Stimulated activated CD4-positive, alpha-beta T cell treated with anti-CD3 and anti-CD28 coated beads, Interleukin-1b, Interleukin-23, amount 100 ng/mL, for 1 hour (primary cell): ENCODE measurements at places on chromosomes 6 and 20.

DNA sequence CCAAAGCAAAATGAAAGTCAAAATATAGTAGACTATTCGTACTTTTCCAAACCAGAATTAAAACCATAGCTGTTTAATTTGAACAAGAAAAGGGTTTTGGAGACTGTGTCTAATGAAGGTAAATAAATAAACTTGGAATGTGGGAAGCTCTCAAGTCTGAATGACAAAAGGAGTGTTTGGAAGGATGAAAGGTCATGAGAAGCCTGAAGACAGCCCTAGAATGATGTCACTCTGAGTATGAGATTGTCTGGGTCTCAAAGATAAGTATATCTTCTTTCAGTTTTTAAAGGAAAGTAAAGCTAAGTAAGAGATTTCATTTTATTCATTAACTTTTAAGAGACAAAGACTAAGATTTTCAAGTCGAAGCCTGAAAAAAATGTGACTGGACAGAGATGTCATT, 72.9 kb downstream of the RFX6 start:
- no peak for DNase-seq

GRCh38 chr6:25179051-25179778, 100.0 kb upstream of the CARMIL1 start:
- DNase-seq = no peak

DNA sequence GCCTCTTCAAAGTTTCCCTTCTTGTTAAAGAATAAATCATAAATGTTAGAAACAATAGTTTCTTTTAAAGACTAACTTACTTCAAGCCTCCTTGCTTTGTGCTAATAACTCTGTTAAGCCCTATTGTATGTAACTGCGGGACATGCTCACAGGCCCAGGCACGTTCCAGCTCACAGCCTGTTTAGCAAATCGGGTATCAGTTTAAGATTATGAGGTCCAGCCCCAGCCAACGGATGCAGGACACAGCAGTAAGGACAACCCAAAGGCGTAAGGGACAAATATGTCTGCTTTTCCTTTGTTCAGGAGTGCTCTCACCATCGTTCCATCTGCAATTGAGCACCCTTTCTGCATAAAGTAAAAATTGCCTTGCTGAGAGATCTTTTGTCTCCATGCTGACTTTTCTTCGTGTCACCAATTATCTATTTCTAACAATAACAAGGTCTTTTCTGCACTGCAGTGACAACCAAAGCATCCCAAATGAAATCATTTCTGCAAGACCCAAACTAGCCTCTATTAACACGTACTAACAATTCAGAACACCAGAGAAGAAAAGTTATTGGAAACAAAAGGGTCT, 1.4 kb downstream of the C6orf52 start:
- no peak for DNase-seq

DNA sequence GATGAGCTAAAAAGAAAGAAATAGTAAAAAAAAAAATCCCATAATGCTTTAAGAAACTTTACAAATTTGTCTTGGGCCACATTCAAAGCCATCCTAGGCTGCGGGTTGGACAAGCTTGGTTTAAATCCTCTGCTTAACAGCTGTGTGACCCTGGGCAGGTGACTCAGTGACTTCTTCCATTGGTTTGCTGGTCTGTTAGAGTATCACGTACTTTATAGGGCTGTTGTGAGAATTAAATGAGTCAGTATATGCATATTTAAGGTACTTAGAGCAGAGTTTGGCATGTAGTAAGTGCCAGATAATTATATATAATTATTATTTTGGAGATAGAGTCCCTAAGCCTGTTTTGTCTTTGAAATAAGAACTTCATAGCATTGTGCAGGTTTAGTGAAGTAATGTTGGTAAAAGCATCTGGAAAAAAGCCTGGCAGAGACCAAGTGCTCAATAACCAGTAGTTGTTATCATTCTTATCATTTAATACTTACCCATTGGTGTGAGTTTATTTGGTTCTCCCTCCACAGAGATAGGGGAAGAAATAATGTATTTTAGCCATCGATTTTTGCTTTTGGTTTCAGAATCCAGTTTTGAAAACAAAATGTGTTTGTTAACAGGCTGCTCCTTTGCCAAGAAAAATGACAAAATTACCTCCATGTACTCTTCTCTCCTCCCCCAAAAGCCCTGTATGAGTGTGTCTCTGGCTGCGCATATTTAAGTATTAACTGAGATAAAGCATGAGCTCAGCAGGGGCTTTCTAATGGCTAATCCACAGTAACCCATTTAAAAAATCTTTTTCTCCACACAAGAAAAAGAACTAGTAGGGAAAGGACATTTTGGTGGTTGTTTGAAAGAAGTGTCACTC, 67.2 kb downstream of the FOXO3 start:
- no peak for DNase-seq

GRCh38 chr6:14058029-14058695, 59.4 kb upstream of the CD83 start:
- no peak for DNase-seq

GRCh38 chr6:16623731-16624130, 137.5 kb downstream of the ATXN1 start:
- DNase-seq = no peak

DNA sequence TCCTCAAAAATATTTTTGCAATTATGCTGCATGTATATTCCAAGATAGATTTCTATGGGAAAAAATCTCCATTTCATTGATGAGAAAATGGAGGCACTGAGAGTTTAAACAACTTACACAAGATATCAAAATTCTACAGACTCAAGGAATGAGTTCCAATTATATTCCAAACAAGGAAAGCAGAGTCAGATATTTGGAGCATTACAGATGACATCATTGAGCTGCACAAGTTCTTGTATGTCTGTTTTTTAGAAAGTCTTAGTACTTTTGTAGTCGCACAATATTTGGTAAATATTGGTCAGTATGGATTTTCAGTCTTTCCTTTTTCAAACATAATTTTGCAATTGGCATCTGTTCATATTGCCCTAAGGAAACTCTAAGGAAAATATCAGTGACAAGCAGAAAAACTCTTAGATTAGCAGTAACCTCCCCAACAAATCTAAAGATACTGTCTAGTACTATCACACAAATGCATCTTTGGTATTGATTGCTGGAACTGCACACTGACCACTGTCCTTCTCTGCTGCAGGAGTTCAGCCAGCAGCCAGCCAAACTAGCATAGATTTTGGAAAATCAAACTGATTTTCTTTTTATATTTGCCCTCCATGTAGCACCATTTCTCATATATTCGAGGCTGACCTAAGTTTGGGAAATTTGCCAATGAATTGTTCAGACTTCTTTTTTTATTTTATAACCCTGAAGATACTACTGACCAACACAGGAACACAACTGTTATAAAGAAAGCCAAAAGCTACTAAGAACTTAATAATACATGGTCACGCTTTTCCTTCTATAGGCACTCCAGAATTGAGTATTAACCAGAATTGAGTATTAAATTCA, 51.7 kb upstream of the TBX18 start:
- DNase-seq = no peak

GRCh38 chr6:105080279-105080678, 99.5 kb downstream of the POPDC3 start:
- DNase-seq = no peak

GRCh38 chr6:9875605-9876353, 539.1 kb downstream of the TFAP2A start:
- no peak for DNase-seq

- DNase-seq = no peak
Measured at GRCh38 chr6:130303431-130303830, 62.4 kb upstream of the TMEM200A start.

DNA sequence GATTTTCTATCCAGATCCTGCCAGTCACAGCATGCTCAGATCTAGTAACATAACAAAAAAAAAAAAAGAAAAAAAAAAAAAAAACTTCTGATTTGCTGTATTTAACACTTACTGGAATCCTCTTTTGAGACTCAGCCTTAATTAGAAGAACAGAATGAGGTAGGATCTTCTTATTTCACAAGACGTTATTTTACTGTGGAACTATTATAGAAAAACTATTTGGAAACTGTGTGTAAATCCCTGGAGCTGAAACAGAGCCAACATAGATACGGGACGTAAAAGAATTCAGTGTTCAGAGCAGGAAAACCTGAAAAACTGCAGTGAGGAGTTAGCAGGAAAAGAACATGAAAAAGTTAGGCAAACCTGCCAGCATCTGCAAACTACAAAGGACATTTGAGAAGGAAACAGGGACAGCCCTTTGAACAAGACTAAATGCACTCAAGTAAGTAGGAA, 3.4 kb upstream of the ZNF217 start:
- no peak for DNase-seq

GRCh38 chr20:2602046-2602735, 50.2 kb upstream of the NOP56 start:
- DNase-seq = no peak

DNA sequence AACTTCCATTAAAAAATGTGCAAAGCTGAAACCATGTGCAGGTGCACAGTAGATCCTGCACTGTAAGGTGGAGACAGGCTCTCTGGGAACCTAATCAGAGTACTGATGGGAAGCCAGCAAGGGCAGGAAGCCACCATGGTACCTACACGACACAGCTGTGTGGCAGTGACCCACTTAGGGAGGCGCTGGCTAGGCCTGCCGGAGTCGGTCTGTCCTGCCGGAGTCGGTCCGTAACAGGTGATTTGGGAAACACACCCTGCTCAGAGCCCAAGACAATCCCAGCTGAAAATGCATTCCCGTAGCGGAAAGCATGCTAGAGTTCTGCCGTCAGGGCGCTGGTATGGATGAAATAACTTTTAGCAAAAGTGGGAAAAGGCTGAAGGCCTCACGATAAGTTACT, 17.2 kb downstream of the TXNDC5 start:
- DNase-seq = no peak

DNA sequence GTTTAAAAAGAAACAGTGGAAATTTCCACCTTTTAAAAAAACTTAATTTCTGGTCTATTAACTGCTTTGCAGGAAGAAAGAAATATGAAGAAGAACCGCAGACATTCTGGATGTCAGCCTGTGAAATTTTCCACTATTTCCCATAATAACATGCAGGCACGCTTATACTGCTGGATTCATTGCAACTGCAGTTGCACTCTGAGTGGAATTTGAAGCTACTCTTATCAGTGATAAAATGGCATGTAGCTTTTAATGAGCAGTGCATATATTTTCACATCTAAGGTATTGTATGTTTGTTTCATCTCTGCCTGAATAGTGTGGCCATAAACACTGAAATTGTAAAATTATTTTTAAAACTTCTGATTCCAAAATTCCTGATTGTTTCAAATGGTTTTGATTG, 28.2 kb downstream of the NCOA3 start:
- no peak for DNase-seq

DNA sequence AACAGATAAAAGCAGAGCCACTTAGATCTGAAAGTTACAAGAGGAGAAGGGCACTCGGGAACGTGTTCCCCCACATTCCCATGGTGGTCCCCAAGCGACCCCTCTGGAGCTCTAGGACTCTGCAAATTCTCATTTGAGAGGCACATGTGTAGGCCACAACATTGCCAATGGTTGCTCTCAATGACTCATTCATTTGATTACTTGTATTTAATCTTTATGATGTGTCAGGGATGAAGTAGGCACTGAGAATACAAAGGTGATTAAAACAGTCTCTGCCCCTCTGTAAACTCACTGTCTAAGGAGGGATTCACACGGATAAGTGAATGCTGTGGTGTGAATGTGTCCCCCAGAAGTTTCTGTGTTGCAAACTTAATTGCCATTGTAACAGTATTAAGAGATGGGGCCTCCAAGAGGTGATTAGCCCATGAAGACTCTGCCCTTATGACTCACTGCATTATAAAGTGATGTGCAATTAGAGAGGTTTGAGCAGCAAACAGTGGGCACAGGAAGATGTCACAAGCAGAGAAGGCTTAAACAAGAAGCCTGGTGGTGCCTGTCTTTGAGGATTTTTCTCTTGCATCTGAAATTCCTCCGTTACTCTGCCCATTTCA, 34.0 kb upstream of the TRAM2 start:
- DNase-seq = no peak

- no peak for DNase-seq
Measured at GRCh38 chr6:55937951-55938690, 62.7 kb upstream of the BMP5 start.

DNA sequence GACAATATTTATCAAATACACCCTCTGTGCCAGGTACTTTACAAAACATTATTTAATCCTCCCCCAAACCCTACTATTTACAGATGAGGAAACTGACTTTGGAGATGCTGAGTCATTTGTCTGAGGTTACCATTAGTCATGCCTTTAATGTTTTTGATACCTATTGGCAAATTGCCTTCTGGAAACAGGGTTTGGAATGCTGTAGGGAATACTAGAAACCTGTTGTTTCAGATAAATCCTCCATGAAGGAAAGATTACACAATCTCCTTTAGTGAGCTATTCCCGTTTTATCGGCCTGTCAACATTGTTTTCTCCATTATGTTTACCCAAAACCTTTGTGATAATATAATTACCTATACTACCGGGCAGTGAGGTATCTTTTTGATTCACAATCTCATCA, 93.6 kb upstream of the ADGRF1 start:
- no peak for DNase-seq
